ENCODE measurements at places on chromosomes 2 and 18.

DNA sequence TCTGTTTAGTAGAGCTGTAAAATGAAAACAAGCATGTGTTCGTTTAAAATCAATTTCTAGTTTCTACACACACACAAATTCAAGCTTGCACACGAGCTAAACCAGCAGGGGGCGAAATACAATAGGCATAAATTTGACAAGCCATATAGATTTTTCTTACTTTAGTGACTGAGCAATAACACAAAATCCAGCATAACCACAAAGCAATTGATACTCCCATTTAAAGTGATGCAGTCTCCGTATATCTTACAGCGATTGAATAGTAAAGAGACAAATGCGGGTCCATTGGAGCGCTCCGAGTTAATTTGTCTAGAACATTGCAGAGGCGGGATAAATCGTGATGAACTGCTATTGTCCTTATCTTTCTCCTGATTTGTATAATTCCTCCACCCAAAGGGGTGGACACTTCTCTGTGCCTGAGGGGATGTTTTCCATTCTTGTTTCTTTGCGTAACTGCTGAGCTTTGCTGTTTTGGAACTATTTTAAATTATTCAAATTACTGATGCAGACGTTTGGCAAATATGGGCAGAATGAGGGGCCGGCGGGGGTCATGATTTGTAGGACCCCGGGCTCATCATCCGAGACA lies 1.2 kb upstream of the AFTPH start:
- DNase-seq = peak; percentile 38

GRCh38 chr18:26864658-26865057 lies 849 bp downstream of the AQP4 start:
- no peak for DNase-seq

DNA sequence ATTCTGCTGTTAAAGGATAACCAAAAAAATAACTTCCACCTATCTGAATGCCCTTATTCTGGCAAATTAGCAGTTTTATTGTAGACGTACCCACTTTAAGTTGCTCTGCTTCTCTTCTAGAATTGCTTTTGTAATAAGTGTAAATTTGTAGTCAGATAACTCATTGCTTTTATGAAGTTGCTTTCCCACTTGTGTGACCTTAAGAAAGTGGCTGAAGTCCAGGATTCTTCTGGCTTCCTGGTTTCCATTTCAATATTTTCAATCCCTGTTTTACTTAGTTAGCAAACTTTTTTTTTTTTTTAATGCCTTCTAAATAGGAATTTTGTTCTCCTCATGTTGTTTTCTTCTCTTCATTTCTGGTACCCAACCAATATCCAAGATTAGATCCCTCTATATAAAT lies 59.8 kb downstream of the GLS start:
- DNase-seq = no peak

DNA sequence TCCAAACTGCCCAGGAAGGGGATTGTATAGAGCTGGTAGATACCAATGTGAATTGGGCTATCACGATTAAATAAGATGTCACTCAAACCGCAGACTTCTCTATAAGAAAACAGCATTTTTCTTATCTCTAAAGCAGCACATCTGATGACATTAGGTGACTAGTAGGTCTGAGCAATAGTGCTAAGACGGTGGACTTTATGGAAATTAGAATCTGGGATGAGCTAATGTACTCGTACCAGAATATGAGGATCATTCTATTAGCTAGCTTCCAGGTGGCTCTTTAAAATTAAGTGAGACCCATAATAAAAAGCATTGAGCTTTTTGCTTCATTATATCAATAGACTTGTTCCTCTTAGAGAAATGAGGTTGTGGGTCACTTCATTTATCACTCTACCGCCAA lies 130.0 kb upstream of the MC4R start:
- no peak for DNase-seq

- no peak for DNase-seq
Measured at GRCh38 chr18:3721771-3722648, 272.0 kb downstream of the TGIF1 start.

DNA sequence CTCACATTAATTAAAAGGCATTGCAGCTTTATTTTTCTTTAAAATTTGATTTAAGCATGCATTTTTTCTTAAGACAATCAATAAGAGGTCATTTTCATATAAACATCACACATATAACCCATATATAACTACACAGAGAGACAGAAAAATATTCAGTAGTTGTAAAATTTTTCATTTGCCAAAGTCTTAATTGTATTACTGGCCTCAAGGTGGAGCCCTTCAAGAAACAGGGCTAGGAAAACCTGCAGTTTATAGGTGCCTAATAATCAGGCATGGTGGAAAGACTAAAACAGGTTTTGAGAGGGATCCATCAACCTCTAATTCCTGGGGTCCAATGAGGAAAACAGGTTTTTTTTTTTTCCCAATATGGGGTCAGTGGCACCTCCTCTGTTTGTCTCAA lies 71.3 kb upstream of the ZNF804A start:
- DNase-seq = no peak

DNA sequence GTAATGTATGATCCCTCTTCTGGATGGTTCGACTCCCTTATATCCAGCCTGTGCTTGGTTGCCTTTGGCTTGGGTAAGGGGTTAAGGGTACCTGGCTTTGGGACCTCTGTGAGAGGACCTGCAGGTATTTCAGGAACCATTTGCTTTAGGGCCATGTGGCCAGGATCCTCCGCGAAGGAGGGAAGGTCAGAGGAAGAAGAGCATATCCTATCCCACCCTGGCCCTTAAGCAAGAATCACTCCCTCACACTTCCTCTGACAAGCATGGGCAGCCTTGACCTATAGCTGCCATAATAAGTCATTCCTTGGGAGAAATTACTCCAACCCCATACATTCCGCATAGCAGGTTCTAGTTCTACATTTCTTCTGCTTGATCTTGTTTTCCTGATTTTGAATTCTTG lies 59.1 kb upstream of the TXNDC2 start:
- no peak for DNase-seq

- DNase-seq = no peak
Measured at GRCh38 chr2:191981706-191982105, 134.8 kb upstream of the CAVIN2 start.

- no peak for DNase-seq
Measured at GRCh38 chr2:222904557-222905258, 43.9 kb downstream of the ACSL3 start.

GRCh38 chr2:45477546-45477945 lies 133.5 kb downstream of the SRBD1 start:
- DNase-seq = no peak

DNA sequence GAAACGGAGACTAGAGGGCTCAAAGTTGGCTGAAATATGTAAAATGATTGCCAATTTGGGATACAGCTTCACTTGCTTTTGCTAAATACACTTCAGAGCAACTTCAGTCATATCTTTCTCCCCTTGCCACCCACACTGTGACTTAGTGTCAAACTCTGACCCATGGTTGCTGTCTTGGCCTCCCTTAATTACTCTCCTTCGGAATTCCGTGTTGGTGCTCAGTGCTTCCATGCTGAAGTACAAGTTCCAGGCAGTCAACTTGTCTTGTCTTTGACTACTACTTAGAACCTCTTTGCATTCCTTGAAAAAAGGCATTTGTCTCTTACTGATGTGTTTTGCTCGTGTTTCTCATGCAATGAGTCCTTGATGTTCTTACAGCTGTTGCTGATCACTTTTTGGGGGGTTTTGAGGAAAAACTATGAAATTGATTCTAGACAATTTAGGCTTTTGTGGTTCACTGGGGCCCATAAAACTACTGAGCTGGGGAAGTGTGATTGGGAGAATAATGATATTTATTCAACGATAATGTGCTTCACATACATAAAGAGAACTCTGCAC lies 146.0 kb downstream of the UBE2E3 start:
- DNase-seq = no peak

DNA sequence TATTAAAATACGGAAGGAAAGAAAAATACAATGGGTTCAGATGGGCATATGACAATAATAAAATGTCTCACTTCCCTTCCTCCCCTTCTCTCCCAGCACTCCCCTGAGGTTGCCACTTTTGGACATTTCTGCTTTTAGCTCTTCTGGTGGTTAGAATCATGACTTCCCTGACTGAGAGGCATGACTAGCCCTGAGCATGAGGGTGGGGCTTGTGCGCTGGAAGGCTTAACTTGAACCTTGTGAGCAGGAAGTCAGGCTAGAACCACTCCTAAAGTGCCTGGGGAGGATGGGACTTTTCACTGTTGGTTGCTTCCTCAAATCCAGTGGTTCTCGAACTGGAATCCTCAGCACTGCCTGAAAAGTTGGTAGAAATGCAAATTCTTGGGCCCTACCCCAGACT lies 19.7 kb upstream of the ARHGAP25 start:
- DNase-seq = no peak

GRCh38 chr18:72407048-72407447 lies 137.1 kb downstream of the CBLN2 start:
- DNase-seq = no peak

DNA sequence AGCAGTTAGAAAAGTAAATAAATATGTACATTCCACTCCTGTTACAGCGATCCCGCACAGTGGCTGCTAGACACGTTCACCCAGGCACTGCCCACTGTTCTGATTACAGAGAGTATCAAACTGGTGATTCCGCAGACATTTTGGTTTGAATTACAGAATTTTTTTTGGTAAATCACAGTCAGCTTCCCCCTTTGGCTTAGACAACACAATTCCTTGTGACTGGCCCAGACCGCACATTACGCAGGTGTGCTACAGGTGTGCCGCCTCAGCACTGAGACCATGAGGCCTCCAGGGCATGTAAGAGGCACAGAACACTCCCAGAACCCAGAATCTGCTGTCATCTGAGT lies 112.3 kb downstream of the PXDN start:
- DNase-seq = no peak

- DNase-seq = no peak
Measured at GRCh38 chr2:191230174-191230573, 15.0 kb upstream of the MYO1B start.

- no peak for DNase-seq
Measured at GRCh38 chr2:121038891-121039616, 245.9 kb downstream of the TFCP2L1 start.
